KBM-7 (cell line): ENCODE measurements at places on chromosomes 7 and 10.

GRCh38 chr7:143345428-143345900 is 17.0 kb downstream of the FAM131B start:
- peak; percentile 37 for DNase-seq

- no peak for DNase-seq
These were observed 49.3 kb upstream of the ITPRID1 start for GRCh38 chr7:31464601-31465000.

DNA sequence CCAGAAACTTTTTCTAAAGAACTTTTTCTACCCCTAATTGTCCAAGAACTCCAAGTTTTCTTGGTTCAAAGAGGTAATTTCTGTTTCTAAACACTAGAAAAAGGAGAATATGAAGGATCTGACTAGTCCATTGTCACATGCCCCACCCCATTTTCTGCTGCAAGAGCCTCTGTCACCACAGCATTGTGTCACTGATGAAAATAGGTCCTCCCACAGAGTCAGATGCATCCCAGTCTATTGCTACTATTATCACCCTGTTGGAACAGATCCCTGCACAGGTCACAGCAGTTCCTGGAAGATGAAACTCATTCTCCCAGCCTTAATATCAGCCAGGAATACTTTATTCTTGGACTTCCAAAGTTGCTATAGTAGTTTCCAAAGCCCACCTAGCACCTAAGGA is 7.5 kb upstream of the CFTR start:
- no peak for DNase-seq

DNA sequence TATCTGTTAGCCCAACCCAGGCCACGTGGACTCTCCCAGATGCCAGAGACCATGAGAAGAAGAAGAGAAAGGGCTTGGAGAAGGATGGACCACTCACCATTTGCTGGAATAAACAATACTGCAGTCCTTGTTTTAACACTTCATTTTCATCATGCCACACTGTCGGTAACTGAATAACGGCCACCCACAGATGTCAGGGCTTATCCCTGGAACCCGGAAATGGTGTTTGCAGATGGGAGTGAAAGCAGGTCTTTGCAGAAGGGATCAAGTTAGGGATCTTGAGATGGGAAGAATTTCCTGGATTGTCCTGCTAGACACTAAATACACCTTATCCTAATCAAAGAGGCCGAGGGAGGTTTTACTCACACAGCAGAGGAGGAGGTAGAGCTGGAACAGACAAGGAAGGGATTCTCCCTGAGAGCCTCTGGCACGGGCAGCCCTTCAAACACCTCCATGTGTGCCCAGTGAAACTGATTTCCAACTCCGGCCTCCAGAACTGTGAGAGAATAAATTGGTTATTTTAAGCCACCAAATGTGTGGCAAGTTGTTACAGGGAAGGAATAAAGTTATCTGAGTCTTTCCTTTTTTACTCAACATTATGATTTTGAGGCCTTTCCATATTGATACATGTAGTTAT is 56.3 kb upstream of the SFMBT2 start:
- no peak for DNase-seq

DNA sequence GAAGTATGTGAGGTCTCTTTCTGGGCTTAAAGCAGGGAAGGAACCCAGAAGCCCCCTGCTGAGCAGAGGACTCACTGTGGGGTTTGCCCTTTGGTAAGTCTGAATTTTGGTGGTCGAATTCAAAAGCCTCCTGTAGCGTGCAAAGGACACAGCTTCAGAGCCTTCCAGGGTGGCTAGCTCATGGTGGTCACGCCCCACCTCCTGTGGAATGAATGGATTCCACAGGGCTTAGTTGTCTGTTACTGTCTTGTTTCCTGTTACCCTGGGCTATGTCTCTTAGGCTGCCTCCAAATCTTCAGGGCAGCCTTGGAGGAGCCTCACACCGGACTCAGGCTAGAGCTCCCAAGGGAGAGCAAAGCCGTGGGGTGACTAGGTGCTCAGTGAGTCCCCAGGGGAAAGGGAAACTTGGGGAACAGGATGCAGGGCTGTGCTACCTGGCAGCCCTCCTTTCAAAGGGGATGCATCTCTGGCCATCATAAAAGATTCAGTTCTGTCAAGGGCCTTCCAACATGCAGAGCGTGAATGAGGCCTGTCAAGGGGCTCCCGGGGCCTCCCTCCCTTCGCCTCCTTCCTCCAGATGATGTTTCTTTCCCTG is 211.7 kb downstream of the CCSER2 start:
- DNase-seq: no peak

DNA sequence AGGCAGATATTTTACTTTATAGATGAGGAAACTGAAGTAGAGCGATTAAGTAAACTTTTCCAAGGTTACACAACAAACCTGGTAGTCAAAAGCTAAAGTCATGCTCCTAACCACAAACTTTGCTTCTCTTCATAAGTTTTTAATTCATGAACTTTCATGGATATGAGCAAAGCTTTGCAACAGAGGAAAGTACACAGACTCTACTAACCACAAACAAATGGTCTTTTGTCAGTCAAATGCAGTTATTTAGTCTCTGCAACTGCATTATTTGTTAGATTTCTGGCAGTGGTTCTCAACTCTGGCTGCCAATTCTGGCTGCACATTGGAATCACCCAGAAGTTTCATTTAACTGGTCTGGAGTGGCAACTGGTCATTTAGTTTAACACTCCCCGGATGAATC is 140.6 kb upstream of the TMEM168 start:
- DNase-seq: peak; percentile 32

GRCh38 chr10:111833251-111833650 is 350.3 kb downstream of the GPAM start:
- DNase-seq: no peak

DNA sequence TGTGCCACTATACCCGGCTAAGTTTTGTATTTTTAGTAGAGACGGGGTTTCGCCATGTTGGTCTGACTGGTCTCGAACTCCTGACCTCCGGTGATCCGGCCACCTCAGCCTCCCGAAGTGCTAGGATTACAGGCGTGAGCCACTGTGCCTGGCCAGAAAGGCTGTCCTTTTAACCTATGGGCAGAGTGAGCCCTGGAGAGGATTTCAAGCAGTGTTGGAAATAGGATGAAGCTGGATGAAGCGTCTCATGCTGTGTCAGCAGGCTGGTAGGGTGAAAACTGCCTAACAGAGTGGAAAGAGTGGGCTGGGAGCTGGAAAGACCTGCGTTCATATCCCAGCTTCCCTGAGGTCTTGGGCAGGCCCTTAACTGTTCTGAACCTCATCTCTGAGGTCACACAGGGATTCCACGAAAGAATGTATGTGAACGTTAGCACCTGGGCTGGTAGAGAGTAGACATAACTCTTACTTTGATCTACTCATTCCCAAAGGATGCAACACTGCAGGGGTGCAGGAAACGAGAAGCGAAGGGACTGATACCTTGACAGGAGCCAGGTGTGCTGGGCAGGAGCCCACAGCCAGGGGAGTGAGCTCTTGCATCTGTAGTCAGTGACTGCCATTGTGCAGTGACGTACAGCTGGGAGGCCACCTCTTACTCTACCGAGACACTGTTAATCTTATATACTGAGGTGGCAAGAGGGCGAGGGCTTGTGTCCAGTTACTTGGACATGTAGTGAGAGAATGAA is 34.1 kb downstream of the WBP1L start:
- DNase-seq: no peak

- DNase-seq: peak; percentile 76
These were observed 28.5 kb upstream of the ZMYND11 start for GRCh38 chr10:106740-107139.

- DNase-seq: no peak
These were observed 243.6 kb downstream of the FOXP2 start for GRCh38 chr7:114658216-114658615.

GRCh38 chr10:122524811-122525210 is 35.7 kb upstream of the DMBT1 start:
- no peak for DNase-seq

DNA sequence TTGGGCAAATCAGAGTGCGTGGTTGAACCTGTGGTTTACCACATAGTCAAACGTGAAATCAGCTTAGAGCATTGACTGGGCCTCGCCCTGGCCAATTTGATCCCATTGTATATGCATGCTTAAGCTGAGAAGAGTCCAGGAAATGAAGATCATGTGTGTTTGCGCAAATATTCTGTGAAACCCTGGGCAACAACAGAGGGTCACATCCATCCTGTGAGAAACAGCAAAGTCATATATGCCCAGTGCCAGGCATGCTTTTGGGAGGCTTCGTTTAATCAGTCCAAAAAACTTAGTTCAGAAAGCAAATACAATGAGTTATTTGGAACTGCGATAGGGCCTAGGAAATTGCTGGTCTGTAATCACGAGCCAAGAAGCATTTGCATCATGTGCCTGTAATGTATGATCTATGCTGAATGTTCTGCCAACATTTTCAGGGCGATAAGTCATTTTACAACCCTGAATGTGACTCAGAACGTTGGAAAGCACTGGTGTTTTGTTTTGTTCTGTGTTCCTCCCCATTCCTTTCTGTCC is 412.1 kb upstream of the CELF2 start:
- no peak for DNase-seq

GRCh38 chr7:105304040-105304895 is 84.5 kb downstream of the SRPK2 start:
- DNase-seq: no peak

DNA sequence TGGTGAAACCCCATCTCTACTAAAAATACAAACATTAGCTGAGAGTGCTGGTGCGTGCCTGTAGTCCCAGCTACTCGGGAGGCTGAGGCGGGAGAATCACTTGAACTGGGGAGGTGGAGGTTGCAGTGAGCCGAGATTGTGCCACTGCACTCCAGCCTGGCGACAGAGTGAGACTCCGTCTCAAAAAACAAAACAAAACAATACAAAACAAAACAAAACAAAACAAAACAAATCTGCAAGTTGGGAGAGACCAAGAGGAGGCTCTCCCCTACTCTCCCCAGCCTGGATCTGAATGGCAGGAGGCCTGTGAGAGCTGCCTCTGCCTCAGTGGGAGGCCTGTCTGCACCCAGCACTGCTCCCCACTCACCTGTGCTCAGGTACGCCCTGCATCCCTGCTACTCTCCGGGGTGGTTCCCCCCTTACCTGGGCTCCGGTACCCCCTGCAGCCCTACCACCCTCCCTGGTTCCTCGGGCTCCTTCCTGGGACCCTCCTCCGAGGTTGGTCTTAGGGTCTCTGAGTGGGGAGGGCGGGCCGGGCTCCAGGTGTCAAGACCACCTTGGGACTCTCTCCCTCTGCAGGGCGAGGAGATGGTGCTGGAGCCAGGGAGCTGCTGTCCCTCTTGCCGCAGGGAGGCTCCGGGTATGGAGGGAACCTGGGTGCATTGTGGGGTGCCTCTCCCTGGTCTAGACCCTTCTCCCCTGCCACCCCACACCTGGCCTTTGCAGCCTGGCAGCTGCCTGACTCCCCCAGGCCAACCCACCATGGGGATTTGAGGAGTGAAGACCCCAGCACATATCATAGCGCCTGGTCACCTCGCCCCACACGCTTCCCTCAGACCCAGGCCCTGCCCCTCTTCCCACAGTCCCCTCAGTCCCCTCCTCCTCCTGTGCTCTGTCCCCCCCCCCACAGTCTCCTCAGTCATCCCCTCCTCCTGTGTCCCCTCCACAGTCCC is 9.5 kb upstream of the ZNF862 start:
- no peak for DNase-seq

GRCh38 chr7:40845943-40846342 is 711.1 kb downstream of the SUGCT start:
- DNase-seq: no peak

DNA sequence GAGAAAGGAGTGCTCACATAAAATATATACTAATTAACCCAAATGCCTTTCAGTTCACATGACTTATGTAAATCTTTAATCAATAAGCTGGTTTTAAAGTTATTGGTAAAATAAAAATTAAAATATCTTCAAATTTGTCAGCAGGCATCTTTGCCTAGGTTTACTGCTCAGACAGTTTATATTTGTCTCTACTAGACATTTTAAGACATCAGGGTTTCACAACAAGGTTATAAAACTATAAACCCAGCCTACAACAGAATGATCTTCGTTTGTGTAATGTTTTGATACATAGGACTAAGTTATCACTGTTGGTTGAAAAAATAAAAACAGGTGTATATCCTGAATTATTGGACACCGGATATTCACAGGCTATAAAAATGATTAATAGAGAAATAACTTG is 67.4 kb downstream of the TYW1B start:
- no peak for DNase-seq

- DNase-seq: no peak
These were observed 717.8 kb downstream of the SORCS3 start for GRCh38 chr10:105358911-105359310.

- no peak for DNase-seq
These were observed 176.0 kb upstream of the TNRC18 start for GRCh38 chr7:5599543-5600200.

DNA sequence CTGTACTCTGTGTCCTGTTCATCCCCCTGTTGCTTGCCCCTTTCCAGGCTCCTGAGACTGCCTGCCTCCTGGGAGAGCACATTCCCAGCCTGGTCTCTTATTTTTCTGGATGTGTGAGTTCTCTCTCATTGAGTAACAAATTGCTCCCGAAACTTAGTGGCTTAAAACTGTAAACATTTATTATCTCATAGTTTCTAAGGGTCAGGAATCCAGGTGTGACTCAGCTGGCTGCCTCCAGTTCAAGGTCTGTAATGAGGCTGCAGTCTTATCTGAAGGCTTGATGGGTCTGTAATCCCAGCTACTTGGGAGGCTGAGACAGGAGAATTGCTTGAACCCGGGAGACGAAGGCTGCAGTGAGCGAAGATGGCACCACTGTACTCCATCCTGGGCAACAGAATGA is 53.6 kb upstream of the PRR15 start:
- DNase-seq: no peak

- DNase-seq: no peak
These were observed 20.5 kb upstream of the PLXDC2 start for GRCh38 chr10:19795684-19796083.

DNA sequence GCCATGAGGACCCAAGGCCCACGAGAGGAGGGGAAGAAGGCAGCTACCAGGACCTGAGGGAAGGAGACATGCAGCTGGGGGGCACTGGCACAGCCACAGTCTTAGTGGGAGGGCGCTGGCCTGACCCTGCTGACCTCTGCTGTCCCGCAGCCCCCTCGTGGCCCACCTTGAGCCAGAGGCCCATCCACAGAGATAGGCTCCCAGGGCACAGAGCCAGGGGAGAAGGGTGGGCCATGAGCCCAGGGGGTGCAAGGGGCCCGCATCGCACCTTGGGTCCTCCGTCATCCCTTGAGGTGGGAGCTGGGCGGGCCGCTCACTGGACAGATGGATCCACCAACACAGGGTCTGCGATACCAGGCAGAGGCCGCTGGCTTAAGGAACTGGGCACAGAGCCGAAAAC is 387.7 kb upstream of the PFKP start:
- no peak for DNase-seq

GRCh38 chr10:103244666-103245271 is 918 bp upstream of the RPEL1 start:
- peak; percentile 87 for DNase-seq

DNA sequence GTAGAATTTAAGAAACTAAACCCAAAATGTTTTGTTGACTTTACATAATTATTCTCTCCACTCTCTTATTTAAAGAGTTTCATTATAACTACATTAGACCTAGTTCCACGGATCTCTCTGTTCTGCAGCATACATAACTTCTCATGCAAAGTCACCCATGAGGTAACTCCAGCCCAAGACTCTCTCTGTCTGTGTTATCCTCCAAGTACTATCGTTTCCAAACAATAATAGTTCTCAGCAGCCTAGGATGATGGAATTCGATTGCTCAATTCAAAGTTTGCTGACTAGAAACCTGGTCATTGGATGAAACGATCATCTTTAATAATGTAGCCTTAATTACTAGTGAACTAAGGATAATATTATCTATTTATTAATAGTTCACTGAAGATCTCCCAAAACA is 203.1 kb upstream of the PTN start:
- no peak for DNase-seq

- no peak for DNase-seq
These were observed 68.0 kb downstream of the PIP4K2A start for GRCh38 chr10:22646388-22646853.

- DNase-seq: no peak
These were observed 250.3 kb downstream of the STK31 start for GRCh38 chr7:23960361-23960760.
